Cortex of kidney (tissue), 1 donor: ENCODE measurements at places on chromosomes 6 and 20.

DNA sequence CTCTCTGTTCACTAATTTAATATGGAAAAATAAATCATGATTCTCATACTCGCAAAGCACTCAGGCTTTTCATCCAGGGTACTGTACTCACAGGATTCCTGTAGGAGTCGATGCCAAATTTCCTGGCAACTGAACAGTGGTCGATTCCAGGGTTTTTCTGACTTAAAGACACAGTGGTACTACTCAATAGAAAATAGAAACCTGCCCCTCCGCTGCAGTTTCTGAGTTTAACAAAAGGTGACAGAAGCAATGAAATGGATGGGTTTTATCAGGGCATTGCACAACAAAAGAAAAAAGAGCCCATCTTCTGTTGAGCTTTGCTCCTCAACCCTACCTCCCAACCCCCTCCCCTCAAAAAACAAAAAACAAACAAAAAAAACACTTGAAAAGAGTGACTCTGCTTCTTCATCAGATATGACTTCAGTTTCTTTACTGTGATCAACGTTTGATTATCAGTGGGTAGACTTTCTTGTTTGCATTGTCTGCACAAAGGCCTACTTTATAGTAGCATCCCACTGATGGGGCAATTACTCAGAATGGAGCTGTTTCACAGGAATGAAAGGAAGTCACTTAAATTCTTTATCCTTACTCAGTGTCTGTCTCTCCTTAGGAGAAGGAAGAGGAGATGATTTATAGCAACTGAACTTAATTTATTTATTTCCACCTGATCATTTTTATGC, 96.2 kb upstream of the FOXO3 start:
- no peak for DNase-seq

DNA sequence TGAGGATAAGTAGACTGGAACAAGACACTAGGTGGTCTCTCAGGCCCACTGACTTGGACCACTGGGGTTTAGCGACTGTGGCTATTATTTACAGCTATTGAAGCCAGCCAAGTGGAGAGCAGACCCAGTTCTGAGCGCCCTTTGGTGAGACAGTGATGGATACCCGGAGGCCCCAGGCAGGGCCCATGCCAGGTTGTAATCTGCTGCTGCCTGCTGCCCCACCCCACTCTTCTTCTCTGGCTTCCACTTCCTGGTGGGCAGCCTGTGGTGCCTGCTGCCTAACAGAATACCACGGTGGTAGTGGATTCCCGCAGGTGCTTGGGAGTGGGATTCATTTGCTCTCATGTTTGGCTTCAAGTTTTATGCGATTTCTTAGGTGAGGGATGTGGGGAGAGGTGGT, 570 bp downstream of the RAB44 start:
- DNase-seq, result no peak

- DNase-seq, result no peak
Observed at GRCh38 chr6:155589190-155589589, 133.6 kb upstream of the NOX3 start.

DNA sequence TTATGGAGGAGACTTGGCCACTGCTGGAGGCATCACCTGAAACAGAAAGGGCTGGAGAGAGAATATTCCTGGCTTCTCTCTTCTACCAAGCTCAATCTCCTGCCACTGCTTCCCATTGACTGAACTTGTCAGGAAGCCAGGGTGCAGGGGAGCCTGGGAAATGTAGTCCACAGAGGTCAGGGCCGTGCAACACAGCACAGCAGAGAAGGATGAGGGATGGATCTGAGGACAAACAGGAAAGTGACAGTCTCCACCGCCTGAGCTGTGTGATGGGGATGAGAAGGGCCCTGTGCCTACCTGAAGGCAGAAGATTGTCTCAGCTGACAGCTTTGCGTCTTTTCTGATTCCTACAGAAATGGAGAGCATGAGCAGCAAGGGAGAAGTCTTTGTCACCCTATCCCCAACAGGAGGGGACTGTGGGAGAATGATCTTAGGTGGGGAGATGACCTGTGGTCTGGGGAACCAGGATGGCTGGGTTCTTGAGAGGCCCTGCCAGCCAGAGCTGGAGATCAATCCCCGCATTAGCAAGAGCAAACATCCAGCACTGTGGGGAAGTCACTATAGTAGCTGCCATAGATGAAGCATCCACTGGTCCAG, 114.2 kb downstream of the SNX5 start:
- DNase-seq, result no peak

- no peak for DNase-seq
Observed at GRCh38 chr6:124670801-124671200, 291.4 kb upstream of the RNF217 start.

DNA sequence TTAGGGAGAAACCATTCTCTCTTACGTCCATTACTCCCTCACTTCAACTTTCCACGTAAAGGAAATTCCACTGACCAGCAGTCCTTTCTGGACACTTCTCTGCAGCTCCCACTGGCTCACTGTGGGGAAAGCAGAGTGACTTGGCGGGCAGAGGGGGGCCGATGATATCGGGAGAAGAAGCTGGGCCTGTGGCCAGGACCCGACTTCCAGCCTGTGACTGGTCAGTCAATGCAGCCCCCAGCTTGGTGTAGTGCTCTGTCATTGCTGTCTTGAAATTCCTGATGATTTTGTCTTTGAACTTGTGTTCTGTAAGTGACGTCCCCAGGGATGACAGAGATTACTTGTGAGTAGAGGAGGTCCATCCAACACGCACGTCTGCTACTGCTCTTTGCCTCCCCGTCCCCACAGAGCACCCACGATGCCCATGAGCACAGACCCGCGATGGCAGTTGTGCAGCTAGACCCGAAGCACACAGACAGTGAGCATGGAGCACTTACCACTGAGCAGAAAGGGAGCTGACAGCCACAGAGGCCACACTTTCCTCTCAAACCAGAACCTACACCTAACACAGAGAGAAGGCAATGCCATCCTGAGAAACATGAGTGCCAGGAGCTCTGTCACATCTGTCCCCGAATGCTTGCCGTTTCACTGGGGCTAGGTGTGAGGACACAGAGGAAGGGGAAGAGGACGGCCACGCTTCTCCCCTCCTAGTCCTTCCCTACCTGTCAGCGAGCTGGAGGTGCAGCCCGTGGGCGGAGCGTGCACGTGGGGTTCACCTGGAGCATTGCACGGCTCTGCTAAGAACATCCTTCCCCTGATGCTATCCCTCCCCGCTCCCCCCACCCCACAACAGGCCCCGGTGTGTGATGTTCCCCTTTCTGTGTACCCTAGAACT, 25.7 kb downstream of the DACT2 start:
- no peak for DNase-seq

DNA sequence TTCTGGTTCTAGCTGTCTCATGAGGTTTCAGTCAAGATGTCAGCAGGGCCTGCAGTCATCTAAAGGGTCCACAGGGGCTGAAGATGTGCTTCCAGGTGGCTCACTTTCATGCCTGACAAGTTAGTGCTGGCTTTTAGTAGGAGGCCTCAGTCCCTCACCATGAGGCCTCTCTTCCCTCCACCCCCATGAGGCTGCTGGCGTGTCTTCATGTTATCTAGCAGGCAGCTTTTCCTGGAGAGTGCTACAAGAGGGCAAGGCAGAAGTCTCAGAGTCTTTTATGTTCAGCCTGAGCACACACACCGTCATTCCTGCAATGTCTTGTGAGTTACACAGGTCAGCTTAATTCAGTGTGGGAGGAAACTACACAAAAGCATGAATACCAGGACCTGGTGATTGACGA, 769.9 kb downstream of the HDGFL1 start:
- no peak for DNase-seq

GRCh38 chr20:51727872-51728271, 40.3 kb downstream of the ATP9A start:
- no peak for DNase-seq

GRCh38 chr6:38459291-38459690, 180.4 kb downstream of the BTBD9 start:
- DNase-seq, result no peak

- DNase-seq, result no peak
Observed at GRCh38 chr20:8155229-8155628, 23.2 kb downstream of the PLCB1 start.

- peak; percentile 42 for DNase-seq
Observed at GRCh38 chr20:13638496-13639149, at the start of gene TASP1. Gene TASP1 (minus strand): TSS chr20:13638932. CDS start chr20:13630078, 8,854 bp downstream.

- DNase-seq, result no peak
Observed at GRCh38 chr6:63750400-63750799, 114.8 kb downstream of the PHF3 start.

DNA sequence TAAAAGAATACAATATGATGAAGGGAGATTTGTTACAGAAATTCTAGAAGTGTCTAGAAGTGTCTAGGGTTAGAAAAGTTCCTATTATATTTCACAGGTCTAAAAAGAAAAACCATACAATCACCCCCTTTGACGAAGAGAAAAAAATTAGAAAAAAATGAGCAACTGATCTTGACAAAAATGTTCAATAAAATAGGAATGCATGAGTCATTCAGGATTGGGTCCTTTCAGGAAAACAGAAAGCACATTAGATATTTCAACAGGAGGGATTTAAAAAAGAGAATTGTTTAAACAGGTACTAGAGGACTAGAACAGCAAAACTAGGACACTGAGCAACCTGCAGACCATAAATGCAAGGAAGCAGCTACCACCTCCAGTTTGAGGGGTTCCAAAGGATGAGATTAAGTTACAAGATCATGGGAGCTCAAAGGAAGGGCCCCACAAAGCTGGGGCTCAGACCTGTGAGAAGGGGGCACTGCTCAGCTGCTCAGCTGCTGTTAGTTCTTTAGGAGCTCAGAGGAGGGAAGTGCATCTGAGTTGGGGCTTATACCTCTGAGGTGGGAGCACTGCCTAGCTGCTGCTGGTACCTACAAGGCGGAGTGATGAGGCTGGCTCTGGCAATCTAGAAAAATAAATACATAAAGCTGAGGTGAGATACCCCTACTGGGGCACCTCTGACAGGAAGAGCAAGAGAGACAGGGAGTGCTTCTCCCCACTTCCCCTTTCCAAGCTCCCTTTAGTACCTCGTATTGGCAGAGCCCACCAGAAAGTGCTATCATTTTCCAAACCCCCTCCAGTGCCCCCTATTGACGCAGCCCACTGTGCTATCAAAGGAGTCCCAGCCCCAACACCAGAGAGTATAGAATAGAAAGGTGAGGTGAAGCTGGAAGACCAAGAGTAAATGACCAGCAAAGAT, 27.1 kb upstream of the BEND6 start:
- DNase-seq, result no peak

DNA sequence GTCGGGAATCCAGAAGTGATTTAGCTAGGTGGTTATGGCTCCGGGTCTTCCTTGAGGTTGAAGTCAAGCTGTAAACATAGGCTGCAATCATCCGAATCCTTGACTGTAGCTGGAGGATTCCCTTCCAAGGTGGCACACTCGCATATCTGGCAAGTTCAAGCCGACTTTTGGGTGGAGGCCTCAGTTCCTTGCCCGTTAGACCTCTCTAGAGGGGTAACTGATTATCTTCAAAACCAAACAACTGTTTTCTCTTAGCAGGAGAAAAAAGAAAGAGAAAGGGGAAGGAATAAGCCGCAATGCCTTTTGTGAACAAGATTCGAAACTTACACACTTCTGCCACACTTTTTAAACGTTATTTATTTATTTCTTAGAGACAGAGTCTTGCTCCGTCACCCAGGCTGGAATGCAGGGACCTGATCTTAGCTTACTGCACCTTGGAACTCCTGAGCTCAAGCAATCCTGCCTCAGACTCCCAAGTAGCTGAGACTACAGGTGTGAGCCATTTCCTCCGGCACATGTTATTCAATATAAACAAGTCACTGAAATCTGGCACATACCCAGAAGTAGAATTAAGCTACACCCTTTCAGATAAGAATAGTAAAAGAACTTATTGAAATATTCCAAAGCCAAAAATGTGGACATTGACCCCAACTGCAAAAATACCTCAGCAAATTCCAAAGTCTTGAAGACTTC, 76.3 kb downstream of the HFE start:
- no peak for DNase-seq

DNA sequence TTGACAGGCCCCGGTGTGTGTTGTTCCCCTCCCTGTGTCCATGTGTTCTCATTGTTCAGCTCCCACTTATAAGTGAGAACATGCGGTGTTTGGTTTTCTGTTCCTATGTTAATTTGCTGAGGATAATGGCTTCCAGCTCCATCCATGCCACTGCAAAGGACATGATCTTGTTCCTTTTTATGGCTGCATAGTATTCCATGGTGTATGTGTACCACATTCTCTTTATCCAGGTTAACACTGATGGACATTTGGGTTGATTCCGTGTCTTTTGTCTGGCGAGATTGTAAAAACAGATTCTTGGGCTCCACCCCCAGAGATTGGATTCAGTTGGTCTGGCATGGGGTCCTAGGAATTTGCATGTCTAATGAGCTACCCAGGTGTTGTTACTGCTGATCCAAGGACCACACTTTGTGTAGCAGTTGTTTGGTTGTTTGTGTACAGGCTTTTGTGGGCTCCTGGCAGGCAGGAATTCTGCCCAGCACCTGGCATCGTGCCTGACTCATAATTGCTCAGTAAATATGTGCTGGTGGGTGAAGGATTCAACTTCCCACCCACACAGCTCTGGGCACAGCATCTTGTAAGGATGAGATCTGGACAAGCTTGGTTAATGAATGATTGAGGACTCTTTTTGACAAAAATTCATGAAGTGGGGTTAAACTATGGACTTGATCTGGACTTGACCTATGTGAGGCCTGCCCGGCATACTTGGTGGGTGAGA, 5.2 kb downstream of the TOX2 start:
- DNase-seq, result no peak

- DNase-seq, result no peak
Observed at GRCh38 chr20:25165128-25165527, 30.4 kb upstream of the ENTPD6 start.

- no peak for DNase-seq
Observed at GRCh38 chr20:59690976-59691375, 86.6 kb downstream of the PHACTR3 start.

DNA sequence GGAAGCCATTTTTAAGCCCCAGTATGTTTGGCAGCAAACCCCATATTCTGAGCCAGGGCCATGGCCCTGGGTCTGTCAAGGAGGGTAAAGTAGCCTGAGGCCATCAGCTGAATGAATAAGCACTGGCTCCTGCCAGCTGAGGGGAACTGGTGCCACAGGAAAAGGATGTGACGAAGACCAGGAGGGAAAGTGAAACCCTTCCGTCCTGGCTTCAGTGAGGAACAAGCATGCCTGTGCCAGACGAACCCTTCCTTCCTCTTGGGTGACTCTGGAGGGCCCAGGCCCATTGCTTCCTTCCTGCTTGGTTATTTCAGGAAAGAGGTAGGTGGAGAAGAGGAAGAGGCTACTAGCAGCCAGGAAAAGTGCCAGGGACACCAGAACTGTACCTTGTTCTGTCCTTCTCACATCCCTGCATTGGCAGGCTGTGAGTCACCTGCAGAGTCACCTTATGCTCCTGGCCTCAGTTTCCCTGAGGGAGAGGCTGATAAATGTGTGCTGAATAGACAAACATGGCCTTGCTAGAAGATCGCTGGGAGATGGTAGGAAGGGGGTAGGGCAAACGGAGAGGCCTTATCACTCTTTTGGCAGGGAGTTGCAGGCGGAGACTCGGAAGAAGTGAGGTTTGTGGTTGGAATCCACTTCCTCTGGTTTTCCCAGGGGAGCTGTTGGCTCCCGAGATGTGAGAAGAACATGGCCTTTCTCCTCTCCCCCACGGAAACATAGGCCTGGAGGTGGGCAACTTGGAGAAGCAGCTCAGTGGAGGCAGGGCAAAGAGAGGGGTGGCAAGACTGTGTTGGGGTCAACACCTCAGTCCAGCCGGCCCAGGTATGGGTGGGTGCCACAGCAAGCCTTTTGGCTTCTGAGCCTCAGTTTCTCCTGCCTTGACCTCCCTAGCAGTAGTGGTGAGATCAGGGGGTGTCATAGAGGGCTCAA, 37.4 kb downstream of the COX4I2 start:
- DNase-seq, result no peak

GRCh38 chr6:69795469-69796072, 1.2 kb downstream of the LMBRD1 start:
- no peak for DNase-seq
